CD14-positive monocyte (primary cell): ENCODE measurements at places on chromosomes 5 and 9. TPM values are rescaled to one million over a fixed set of nuclear protein-coding genes. Genes with fewer than 3 reads are reported as not detected.
A peak's percentile ranks its signal among the peaks of the same experiment; 100 is the strongest.

DNA sequence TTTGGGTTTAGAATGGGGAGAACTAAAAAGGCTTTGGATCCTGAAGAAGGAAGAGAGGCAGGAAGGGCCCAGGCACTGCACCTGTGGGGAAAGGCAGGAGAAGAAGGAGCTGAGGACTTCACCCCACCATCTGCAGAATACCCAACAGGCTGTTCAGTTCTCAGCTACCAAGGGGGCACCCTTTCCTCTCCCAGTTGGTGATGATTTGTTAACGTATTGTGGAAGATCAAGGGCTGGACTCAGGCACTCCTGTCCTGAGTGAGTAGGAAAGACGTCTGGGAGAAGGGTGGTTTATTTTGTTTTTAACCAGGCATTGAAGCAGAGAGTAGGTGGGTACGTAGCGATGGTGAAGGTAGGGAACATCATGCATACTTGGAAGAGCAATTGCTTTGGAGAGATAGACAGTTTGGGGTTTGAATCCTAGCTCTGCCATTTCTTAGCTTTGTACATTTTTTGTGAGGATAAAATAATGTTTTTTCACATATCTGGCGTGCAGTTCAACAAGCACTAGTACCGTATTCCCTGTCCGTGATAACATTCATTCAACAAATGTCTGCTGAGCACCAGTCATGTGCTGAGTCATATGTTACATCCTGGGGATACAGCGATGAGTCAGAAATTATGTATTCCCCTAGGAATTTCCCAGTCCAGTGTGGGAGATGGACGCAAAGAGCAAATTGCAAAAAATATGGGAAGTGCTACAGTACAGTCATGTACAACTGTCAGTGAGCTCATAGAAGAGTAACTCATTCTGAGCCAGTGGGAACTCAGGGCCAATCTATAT lies 2.1 kb downstream of the MSANTD3 start:
- H3K27ac ChIP-seq, result no peak overlapping the region
- DNase-seq, result peak; percentile 2

- H3K4me3 ChIP-seq, result no peak overlapping the region
- peaks cover 11% of the 10 kb centered on the region for H3K27me3 ChIP-seq
Measured at GRCh38 chr5:173517648-173518047, 98.8 kb downstream of the BOD1 start.

- DNase-seq, result no peak
- H3K27ac ChIP-seq, result no peak overlapping the region
- no peaks in the 10 kb centered on the region for H3K27me3 ChIP-seq
- H3K4me3 ChIP-seq, result no peak overlapping the region
Measured at GRCh38 chr5:156815988-156816599, 34.0 kb upstream of the PPP1R2B start.

Gene SMIM32
- polyA plus RNA-seq, result not detected in 2 replicates

Gene LHX6
- not detected for polyA plus RNA-seq
